ENCODE measurements at places on chromosomes 12 and 14.

GRCh38 chr14:63770187-63770807 is 42.4 kb upstream of the SGPP1 start:
- no peak for DNase-seq

DNA sequence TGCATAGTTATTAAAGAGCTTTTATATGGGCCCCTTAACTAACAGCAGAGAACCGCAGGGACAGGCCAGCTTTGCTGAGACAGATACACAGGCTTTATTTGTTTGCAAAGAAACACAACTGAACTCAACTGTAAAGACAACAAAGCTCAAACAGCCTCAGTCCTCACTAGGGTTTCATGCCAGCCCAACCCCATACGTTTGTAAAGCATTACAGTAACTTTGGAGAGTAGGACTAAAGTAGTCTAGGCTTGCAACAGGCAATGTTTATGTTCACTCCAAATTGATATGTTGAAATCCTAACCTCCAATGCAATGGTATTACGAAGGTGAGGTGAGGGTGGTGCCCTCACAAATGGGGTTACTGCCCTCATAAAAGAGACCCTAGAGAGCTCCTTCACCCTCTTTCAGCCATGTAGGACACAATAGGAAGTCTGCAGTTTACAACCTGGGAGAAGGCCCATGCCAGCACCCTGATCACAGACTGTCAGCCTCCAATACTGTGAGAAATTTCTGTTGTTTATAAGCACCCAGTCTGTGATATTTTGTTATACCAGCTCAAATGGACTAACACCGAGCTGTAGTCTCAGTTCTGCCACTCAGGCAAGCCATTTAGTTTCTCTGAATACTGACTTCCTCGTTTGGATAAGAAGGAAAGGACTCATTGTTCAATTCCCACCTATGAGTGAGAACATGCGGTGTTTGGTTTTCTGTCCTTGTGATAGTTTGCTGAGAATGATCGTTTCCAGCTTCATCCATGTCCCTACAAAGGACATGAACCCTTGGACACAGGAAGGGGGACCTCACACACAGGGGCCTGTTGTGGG is 35.2 kb downstream of the PPM1H start:
- DNase-seq: no peak

DNA sequence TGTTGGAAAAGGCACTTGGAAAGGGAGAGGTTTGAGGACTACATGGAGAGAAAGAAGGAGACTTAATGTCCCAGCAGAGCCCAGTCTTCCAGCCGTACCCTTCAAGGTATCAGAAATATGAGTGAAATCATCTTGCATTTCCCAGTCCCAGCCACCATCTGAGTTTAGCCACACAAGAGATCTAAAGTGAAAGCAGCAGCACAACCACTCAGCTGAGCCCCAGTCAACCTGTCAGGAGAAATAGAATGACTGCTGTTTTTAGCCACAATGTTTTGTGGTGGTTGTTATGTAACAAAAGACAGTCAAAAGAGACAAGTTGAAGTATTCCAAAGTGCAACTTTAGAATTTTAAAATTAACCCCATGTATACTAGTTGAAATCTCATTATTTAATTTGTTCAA is 28.0 kb downstream of the DERA start:
- DNase-seq: no peak

DNA sequence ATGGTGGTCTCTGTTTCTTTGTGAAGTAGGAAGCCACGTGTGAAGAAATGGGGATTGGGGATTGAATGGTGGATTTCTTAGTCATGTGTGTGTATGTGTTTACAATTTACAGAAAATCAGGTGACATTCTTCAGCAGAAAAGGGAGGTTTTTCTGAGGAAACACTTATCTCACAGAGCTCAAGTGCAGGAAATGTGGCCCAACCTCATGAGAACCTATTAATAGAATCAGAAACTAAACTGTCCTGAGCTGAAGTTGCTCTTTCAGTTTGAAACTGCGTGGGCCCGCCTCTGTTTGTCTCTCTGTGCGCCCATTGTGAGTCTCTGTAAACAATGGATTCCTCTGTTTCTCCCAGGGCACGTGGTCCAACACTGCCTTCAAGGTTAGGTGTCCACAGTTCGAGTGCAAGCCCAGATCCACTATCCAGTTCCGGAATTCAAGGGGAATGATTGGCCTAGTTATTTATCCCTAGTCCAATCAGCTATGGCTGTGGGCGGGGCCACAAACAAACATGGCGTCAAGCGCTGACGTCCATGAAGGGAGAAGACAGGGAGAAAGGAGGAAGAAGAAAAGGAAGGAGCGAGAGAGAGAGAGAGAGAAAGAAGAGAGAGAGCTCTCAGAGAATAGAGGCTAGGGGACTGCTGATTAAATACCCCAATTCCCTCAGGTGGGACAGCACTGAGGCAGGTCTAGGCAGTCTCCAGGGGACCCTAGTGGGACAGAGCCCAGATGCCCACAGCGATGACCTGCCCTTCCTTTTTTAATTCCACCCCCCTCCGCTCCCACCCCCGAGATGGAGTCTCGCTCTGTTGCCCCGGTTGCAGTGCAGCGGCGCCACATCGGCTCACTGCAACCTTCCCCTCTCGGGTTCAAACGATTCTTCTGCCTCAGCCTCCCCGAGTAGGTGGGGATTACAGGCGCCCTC is 31.4 kb upstream of the C12orf76 start:
- DNase-seq: no peak

- no peak for DNase-seq
Measured at GRCh38 chr12:69653703-69654102, 43.0 kb upstream of the LRRC10 start.

DNA sequence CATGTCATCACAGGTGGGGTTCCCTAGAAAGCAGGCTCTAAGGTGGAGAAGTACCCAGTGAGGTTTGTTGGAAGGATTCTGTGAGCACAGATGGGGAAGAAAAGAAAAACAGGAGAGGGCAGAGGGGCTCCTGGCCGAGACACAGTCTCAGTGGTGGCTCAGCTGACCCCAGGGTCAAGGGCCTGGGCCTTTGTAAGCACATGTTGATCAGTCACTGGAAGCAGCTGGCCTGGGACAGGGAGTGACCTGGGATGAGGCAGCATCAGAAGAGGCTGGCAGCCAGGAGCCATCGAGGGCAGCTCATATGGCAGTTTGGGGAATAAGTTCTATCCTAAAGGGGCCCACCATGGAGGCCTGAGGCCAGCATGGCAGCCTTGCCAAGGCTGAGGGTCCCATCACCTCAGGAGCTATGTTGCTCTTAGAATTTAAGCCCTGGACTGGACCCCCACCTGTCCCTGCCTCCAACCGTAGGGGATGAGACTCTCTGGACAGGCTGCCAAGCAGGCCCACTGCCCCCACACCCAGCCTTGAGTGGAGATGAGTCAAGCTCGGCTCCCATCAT is 6.3 kb upstream of the TMEM179 start:
- no peak for DNase-seq

DNA sequence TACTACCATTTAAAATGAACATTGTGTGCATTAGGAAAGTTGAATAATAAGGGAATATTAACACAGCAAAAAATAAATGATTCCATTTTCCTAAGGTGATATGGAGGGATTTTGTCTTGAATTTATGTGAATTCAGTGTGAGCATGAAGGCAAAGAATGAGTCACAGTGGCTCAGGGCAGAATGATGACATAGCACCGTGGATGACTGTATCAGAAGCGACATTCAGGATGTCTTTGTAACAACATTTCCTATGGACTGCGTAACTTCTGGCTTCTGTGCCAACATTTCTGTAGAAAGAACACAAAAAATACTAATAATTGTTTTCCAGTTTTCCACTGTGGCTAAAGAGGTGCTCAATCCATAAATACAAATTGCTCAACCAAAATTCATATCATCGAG is 54.6 kb downstream of the TTC8 start:
- DNase-seq: peak; percentile 5

DNA sequence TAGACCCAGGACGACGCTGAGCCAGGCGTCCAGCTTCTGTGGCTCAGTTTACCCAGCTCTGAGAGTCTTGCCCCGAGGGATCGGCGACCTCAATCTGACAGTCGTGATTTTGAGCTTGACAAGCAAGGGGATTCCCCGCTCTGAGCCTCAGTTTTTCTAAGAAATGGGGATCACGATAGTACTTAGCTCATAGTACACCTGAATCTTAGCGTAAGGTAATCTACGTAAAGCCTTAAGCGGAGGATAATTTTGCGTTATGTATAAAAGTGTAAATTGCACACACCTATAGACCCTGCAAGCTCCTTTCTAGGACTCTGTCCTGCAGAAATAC is 285 bp downstream of the MVK start:
- no peak for DNase-seq

DNA sequence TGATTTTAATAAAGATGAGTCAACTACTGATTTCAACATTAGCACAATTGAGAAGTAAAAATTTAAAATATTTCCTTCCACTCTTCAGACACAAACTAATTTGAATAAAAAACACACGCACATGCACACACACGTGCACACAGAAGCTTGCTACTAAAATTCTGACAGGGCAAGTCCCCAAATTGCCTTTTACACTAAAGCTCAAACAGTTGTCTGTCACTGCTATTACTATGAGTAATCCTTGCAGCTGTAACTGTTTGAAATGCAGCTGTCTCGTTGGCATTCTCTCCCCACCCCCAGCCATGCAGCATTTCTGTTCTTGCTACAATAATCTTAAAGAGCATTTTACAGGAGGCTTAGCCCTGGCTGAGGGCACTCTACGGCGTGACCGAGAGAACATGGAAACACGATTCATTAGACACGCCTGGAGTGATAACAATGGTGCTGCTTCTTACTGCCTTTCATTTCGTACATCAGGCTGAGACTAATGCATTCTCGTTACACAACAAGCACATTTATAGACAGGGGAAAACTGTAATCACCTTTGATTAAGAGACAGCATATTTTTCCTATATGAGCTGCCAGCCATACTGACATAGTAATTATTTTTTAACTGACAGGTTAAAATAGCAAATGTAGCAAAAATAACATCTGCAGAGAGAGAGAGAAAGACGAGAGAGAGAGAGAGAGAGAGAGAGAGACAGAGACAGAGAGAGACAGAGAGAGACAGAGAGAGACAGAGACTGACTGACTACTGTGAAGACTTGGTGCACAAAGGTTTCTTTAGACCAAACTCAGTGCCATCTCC is 153.8 kb downstream of the MED13L start:
- no peak for DNase-seq

DNA sequence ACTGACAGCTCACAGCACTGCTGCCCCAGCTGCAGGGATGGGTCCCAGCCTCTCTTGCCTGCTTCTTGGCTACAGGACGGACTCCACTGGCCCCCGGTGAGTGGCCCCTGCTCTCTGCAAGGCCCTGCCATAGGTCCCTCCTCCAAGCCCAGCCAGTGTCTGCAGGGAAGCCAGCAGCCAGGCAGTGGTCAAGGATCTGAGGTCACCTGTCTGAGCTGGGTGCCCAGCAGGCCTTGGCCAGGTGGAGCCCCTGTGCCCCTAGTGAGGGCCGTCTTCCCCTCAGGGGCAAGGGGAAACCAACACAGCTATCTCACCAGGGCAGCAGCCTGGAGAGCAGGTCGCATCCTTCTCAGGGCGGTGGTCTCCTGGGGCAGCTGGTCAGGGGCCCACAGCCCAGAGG is 13.2 kb downstream of the XRCC3 start:
- no peak for DNase-seq

DNA sequence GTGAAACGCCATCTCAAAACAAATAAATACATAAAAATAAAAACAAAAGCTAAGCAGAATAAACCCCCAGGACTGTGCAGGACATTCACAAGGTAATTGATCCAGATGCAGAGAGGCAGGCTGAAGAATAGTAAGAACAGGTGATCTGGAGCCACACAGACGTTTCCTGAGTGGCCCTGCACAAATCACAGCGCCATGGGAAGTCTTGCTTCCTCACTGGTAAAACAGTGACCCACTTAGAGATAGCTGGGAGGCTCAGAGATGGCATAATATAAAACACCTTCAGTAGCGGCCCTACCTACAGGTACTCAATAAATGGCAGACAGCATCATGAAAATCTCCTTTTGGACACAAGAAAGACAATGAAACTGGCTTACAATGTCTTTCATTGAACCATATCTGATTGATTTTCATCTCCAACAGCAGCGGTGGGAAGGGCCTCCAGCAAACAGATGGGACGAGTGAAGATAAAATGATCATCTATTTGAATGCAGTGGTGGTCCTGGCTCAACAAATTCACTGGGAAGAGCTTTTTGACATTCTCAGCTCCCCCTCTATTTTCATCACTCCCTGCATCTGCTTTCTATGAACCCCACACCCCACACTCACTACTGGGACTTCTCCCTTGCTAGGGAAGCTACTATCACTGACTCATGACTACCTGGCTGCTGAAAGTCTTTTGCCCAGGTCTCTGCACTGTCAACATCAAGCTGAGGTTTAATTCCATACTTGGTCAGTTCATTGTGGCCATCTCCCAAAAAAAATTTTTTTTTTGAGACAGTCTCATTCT is 63.9 kb downstream of the FOXN3 start:
- DNase-seq: no peak

DNA sequence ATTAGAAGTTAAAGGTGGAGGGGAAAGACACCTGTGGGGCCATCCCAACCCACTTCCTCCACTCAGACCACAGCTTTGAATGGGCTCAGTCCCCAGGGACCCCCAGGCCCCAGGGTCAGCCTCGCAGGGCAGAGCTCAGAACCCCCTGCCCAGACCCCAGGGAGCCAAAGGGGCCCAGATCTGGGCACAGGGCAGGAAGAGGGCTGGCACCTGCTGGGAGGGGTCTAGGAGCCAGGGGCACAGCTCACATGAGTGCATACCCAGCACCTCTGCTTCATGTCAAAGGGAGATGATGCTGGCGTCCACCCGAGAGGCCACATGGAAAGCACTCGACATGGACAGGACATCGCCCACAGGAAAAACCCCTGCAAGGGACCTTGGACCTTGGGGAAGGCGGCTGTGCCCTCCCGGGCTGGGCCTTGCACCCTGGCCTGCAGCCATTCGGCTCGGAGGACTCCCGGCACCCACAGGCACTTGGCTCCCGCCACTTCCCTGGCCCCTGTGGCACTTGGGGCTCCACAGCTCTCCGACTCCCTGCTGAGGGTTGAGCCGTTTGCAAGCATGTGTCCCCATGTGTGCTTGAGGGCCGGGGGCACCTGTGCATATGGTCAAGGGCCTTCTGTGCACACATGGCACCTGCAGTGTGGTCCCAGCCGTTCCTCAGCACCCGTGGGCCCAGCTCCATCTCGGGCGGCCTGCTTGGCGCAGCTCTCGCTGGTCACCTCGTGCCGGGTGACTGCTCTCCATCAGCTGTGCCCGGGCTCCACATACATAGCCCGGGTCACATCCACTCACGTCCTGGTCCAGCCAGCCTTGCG is 7.8 kb upstream of the AMN start:
- no peak for DNase-seq

GRCh38 chr14:102927346-102927877 is 4.9 kb downstream of the AMN start:
- DNase-seq: no peak

Measured in H54 (cell line).